T-cell (primary cell): ENCODE measurements at places on chromosomes 5 and 9. TPM values are rescaled to one million over a fixed set of nuclear protein-coding genes. Genes with fewer than 3 reads are reported as not detected.

Gene MLANA
- not detected for total RNA-seq

Gene SPATA31E1
- total RNA-seq = not detected

- no peak for DNase-seq
Measured at GRCh38 chr5:72032788-72033187, 74.5 kb upstream of the MAP1B start.

DNA sequence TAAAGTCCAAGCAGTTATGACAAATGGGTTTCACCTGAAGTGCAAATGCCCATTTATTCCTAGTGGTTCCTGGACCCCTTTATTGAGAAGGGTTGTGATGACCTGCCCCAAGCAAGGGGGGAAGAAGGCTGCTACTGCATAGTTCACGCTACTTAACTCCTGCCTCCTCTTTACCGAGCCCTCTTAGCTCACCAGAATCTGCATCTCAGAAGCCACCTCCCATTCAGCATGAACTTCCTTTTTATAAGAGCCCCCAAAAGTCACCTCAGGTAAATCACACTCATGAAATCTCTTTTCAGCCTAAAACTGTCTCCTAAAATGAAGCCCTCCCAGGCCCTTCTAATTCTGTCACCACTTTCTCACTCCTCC is 26.6 kb upstream of the C9orf72 start:
- DNase-seq = no peak

GRCh38 chr9:87741326-87741725 is 15.4 kb downstream of the CTSL start:
- no peak for DNase-seq

GRCh38 chr9:110340306-110340705 is 2.6 kb upstream of the TXNDC8 start:
- DNase-seq = no peak

- DNase-seq = no peak
Measured at GRCh38 chr5:107135391-107135790, 535.3 kb downstream of the EFNA5 start.

DNA sequence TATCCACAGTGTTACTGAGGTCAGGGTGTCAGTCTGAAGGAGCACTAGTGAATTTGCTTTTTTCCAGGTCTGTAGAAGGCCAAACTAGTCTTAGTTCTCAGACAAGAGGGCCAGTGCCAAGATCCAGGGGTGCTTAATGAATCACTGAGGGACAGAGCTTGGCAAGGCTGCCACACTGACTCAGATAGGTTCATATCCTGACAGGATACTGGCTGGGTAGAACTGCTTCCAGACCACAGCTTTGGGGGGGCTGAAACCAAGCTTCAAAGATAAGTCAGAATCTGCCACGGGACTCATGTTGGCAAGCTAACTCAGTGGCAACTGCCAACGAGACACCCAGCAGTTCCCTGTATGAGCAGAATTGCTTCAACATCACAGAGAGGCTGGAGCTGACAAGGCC is 1125.4 kb downstream of the EFNA5 start:
- no peak for DNase-seq

- DNase-seq = peak; percentile 65
Measured at GRCh38 chr5:132272311-132273210, 15.1 kb downstream of the PDLIM4 start.

GRCh38 chr9:105076729-105077128 is 148.8 kb upstream of the ABCA1 start:
- DNase-seq = no peak

GRCh38 chr5:177601126-177601525 is 1.2 kb downstream of the B4GALT7 start:
- DNase-seq = no peak
